ENCODE measurements at places on chromosomes 2 and 18. TPM values are rescaled to one million over a fixed set of nuclear protein-coding genes. Genes with fewer than 3 reads are reported as not detected.

GRCh38 chr2:120520929-120521912 lies 175.3 kb downstream of the INHBB start:
- no peak for DNase-seq

DNA sequence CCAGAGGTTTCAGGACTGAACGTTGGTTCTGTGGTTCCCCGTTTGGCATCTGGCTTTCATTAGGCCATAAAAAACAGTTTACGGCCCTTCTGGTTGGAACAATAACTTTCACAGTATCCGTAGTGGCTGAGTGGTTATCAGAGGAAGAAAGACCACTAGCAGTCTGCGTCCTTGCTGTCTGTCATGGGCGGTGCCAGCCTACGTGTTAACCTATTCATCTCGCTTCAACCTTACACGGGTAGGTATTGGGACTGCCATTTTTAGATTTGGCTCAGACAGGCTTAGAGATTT lies 42.6 kb upstream of the ROCK2 start:
- DNase-seq, result no peak

Gene MCM6
- 2.9 TPM for total RNA-seq

DNA sequence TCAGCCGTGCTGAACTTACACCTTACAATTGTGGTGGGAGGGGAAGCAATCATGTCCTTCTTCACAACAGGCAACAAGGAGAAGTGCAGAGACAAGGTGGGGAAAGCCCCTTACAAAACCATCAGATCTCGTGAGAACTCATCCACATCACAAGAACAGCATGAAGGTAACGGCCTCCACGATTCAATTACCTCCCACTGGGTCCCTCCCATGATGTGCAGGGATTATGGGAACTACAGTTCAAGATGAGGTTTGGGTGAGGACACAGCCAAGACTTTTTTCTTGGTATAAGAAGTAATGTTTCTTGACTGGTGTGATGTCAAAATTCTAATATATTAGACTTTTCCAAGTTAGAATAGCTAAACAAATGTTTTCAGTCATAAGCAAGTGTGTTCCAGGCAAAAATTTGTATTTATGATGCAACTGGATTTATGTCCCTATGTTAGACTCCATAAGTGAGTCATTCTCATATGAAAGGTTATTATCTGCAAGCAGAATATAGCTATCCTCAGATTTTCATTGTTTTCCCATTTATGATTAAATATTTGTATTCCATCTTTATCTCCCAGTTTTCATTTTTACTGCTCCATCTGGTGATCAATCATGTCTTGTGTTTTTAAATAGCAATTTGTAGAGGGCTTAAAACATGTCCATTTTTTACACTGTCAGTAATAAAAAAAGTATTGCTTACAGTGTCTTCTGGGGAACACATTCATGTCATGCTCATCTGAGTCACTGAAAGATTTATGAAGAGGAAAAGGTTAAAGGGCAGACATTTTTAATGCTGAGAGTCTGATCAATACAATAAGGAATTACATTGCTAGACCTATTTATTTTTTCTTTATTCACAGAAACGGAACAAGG lies 995.2 kb upstream of the CDH2 start:
- no peak for DNase-seq

- no peak for DNase-seq
Measured at GRCh38 chr2:15363142-15363541, 198.0 kb downstream of the NBAS start.
